Right hindlimb (tissue), 1 donor: ENCODE measurements at places on chromosomes 3 and 15.
A peak's percentile ranks its signal among the peaks of the same experiment; 100 is the strongest.

GRCh38 chr3:13665582-13666226, 116.8 kb downstream of the FBLN2 start:
- no peak for DNase-seq

- no peak for DNase-seq
These were observed 17.9 kb upstream of the TMCC1 start for GRCh38 chr3:129911261-129911861.

DNA sequence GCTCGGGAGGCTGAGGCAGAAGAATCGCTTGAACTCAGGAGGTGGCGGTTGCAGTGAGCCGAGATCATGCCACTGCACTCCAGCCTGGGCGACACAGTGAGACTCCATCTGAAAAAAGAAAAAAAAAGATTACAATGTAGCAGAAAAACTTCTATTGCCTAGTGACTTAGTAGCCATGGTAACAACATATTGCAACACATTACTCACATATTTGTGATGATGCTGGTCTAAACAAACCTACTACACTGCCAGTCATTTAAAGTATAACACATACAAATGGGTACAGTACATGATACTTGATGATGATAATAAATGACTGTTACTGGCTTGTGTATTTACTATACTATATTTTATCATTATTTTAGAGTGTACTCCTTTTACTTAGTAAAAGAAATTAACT, 125.6 kb downstream of the PLOD2 start:
- no peak for DNase-seq

DNA sequence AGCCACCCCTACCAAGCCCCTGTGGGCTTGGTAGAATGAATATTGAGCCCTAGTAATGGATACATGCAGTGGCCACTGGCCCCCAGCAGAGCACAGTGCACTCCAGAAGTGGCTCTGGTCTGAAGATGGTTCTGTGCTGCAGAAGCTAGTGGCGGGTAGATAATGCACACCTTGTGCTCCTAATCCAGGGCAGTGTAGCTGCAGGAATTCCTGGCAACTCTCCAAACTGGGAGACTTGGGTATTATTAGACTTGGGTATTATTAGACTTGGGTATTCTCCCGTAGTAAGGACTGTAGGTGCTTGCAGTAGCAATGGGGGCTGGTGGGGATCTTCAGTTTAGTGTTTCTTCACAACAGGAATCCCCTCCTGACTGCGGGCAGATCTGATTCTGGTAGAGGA, 34.7 kb downstream of the NUSAP1 start:
- DNase-seq = no peak

GRCh38 chr15:25939122-25939521, 76.0 kb upstream of the ATP10A start:
- no peak for DNase-seq

DNA sequence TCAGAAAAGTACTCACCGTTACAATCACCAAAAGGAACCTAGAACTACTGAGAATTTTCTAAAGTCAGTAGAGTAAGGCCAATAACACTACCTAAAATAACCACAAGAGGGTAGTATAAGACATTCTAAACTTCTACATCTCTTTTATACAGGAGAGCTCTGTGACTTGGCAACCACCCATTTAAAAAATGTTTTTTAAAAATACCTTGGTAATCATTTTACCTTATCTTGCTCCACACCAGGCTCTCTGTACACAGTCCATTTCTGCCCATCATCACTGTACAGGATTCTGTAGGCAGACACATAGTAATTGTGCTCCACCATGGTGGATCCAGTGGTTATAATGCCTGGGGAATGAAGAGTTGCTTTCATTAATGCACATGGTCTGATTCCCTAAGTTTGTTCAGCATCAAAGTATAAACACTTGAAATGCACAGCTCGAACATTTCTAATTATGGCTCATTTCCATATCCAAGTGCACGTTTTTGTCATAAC, 54.5 kb downstream of the ST3GAL6 start:
- DNase-seq = peak; percentile 18

DNA sequence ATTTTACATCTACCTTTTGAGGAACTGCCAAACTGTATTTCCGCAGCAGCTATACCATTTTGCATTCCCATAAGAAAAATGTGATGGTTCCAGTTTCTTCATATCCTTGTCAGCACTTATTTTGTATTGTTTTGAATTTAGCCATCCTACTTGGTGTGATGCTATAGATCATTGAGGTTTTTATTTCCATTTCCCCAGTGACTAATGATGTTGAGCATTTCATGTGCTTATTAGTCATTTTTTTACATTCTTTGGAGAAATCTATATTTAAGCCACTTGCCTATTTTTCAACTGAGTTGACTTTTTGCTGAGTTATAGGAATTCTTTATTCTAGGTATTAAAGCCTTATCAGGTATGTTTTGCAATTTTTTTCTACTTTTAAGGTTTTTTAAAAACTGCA, 347.6 kb upstream of the RARB start:
- DNase-seq = no peak

DNA sequence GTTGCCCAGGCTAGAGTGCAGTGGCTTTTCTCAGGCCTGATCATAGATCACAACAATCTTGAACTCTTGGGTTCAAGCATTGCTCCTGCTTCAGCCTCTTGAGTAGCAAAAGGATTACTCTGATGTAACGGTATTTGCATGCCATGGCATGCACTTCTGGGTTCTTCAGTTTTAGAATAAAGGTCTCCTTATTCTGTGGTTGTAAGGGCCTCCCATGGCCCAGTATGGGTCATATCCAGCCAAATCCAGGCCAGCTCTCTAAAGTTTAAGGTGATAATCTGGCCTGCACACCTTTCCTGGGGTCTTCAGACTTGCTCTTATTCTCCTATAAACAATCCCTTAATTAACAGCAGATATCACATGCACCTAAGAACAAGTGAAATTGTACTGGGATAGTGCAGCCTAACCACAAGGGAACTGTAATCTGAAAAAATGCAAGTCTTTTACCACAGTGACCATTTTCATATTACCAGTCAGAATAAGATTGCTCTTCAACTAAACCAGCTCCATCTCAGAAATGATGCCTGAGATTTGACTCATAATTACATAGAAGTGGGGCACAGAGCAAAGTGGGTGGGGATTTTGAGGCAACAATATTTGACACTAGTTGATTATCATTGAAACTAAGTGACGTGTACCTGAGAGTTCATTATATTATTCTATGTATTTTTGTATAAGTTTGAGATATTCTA, 25.4 kb downstream of the COMMD2 start:
- DNase-seq = no peak

GRCh38 chr15:54131410-54131809, 153.2 kb downstream of the UNC13C start:
- no peak for DNase-seq

DNA sequence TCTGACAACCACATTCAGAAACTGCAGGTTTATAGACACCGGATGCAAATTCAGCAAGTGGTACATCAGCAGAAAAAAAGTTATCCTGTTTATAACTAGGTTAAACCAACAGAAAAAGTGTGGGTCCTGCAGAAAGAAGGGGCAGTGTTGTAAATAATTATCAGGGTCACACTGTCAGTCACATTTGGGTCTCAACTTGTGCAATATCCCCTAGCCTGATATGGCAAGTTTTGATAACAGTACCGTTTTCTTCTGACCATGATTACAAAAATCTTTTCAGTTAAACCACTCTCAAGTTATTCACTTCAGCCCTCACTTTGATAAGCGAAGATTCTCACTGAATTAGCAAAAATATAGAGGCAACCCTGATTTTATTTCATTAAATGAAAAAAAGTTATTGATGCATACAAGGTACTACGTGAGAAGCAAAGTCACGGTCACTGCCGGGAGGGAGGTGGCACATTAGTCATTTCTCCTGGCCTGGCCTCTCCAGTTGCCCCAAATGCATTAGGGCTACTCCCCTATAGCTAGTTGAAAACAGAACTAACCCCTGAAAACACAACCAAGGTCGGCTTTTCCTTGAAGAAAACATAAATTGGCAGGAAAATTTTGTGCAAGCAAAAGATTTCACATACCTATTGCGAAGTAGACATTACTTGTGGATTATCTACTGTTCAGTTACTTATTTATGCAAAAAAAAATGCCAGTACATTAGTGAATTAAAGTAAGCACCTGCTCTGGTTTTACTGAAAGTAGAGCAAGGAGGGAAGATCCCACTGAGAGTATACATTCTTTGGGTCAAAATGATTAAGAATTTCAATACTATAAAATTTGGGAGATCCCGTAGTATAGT, 28.6 kb downstream of the IL5RA start:
- DNase-seq = no peak

GRCh38 chr3:117586161-117586560, 876.6 kb downstream of the TUSC7 start:
- DNase-seq = no peak

DNA sequence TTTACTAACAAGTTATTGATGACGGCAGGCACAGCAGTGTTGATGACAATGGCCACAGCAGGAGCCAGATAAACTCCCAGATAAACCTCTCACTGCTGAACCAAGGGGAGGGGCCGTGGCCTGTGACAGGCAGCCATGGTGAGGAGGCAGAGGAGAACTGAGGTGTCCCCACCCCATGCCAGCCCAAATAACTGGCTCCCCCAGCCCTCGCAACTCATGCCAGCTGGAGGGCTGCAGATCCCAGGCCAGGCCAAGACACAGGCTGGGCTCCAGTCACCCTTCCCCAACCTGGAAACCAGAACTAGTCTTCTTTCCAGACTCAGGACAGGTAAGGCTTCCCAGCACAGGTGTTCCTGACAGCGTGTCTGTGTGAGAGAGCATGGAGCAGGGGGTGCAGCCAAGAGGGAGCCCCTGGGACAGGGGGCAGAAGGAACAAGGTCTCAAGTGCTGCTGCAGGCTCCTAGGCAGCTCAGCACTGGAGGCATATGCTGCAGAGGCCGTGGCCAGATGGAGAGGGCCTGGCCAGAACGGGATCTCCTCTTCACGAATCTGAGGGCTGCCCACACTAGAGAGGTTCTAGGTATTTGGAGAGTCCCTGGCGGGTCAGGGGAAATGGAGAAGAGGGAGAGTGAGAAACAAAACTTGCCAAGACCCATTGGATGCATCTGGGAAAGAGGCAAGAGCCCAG, 15.9 kb downstream of the PLA2G4F start:
- no peak for DNase-seq

GRCh38 chr15:47331829-47332393, 385.4 kb upstream of the SEMA6D start:
- DNase-seq = no peak

- no peak for DNase-seq
These were observed 159.6 kb upstream of the KCNH8 start for GRCh38 chr3:18988614-18989229.

DNA sequence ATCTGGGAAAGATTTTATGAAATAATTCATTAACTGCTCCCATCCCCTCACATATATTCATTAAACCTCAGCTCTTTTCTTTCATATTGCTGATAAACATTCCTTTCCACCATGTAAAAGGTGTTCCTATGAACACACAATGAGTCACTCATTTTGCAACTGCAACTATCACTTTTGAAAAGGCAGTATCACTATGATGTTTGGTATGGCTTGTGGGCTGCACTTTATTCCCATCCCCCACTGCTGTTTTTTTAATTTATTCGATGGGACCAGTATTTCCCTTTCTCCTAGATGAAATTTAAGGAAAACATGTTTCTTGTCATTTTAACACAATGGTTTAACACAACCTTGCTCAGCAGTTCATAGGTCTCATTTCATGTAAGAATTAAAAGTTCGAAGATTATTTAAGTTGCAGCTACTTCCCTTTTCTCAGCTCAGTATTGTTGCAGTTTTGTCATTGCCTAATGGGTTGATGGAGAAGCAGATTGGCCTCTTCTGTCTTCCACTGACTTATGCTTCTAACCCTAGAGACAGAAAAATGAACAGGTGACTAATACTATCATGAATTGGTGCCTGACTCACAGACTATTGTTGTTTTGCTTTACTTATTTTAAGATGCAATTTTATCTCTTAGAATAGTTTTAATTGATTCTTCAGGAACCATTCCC, 280.3 kb downstream of the ZPLD1 start:
- DNase-seq = no peak

GRCh38 chr3:11711876-11712275, 68.2 kb upstream of the VGLL4 start:
- DNase-seq = no peak

DNA sequence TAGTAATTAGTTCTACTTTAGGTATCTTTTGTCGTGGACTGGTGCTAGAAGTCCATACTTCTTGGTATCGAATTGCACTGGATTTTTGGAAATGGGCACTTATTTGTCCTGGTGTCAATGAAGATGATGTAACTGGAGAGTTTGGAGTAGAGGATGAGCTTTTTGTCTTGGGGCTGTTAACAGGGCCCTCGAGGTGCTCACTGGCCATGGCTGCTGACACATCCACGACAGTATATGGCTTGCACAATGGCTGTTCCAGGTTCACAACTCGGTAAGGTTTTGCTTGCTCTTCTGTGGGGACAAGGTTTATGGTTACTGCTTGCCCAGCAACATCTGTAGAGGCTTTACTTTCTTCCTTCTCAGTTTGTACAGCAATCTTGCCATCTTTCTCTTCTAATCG, 109.4 kb upstream of the TSPAN3 start:
- no peak for DNase-seq

GRCh38 chr15:89171136-89172072, 50.0 kb downstream of the RLBP1 start:
- no peak for DNase-seq

DNA sequence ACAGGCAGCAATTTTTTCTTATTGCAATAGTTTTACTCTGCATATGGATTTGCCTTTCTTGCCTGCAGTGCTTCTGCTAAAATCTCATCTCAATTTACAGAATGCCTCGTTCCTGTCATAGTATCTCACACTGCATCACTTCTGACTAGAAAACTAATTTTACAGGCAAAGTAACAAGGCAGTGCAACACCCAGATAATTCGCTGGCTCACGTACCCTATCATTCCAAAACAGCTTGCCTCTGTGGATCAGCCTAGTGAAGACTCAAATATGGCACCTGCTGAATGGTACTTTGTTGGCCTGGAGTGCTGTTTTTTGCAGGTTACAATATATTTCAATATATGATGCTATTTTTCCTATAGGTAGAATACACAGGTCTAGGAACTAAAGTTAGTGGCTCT, 5.3 kb downstream of the EIF5A2 start:
- DNase-seq = no peak

DNA sequence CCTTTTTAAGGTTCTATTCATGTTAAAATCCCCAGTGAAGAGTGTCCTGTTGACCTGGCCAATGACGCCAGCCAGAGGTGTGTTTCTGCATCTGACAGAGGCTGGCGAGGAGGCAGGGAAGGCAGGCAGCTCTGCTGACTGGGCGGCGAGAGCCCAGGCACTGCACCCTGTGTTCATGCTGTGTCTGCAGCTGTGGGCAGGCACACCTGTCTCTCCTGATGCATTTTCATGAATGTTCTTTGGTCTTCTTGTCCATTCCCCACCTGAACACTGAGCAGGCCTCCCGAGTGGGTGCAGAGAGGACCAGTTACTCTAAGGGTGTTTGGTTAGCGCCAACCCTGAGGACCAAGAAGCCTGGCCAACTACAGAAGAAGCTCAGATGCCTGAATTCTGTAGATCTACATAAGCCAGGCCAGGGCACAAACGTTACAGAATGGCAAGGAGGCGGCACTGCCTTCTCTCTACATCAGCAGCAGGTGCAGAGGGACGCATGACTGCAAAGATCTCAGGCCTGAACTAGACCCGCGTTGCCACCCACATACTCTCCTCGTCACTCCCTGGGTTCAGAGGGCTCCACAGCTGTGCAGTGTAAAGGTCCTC, 233.7 kb downstream of the OCA2 start:
- no peak for DNase-seq

GRCh38 chr3:52563984-52564383, 27.6 kb downstream of the UQCC5 start:
- DNase-seq = no peak

- no peak for DNase-seq
These were observed 30.5 kb downstream of the RFTN1 start for GRCh38 chr3:16482770-16483531.
